Caudate nucleus (tissue), 63 donors: ENCODE measurements at places on chromosomes 13 and 19.

DNA sequence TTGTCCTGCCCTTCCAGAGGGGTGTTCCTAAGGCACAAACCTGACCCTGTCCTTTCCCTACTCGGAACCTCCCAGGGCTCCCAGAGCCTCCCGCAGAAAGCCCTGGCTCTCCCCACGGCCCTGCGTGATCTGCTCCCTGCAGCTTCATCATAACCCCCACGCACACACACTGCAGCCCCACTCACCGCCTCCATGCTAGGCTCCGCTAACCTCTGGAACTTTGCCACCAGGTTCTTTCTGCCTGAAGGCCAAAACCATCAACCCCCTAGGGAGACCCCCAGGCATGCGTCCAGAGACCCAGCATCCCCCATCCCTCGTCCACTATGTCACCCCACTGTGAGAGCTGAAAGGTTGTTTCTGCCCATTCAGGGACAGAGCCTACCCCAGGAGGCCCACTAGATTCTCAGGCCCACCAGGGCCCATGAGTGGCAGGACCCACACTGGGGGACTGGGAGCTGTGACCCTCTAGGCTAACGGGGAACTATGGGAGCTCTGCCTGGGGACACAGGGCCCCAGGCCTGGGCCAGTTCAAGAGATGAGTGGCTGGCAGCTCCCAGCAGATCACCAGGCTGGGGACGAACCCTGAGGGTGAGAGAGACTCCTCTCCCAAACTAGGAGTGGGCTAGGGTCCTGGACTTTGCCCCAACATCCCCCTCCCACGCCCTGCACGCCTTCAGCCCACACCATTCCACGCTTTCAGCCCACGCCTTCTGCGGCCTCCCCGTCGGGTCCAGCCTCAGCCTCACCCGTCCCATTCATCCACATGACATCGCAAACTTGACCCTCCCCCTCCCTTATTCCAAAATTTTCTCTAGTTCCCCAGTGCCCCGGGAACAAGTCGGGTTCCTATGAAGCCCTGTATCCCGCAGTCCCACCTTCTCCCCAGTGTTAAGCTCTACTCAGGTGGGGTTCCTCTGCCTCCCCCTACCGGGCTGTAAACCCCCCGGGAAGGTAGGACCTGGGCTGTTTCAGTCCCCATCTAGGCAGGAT, 33.2 kb upstream of the PNMA8B start:
- DNase-seq: no peak

DNA sequence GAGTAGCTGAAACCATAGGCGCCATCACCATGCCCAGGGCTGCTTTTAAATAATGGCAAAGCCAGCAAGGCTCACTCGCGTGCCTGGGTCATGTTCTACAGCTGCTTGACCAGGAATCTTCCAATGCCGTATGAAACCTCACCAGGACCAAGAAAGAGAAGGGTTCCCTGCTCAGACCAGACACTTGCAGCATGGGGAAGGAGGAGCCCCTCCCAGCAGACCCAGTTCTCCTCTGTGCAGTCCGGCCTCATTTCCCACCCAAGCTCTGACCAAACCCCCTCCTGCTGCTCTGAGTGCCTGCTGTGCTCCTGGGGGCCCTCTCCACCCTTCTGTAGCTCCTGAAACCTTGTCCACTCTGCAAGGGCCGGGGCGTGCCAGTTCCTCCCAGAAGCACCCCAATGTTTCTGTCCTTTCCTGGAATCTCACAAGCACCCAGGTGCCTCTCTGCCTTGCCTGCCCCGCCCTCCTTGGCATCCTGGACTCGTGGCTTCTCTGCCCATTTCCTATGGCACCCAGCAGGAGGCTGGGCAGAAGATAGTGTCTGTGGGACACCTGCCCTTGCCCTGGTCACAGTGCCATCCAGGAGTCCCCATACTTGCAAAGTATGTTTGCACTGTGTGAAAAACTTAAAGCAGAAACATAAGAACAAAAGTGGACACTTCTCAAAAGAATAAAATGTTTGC, 6.8 kb upstream of the SLC7A9 start:
- no peak for DNase-seq

DNA sequence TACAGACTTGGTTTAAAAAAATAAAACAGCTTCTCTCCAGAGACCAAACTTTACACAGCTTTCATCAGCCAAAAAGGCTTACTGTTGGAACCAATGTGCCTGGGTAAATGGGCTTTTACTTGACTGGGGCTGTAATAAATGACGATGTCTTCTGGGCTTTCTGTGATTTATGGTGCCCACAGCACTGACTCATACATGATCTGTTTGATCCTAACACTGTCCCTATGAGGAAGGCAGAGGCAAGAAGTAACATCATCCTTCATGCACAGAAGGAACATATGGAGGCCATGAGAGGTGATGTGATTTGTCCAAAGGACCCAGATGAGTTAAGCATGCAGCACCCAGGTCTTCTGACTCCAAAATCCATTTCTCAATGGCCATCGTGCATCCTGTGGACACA, 77.4 kb downstream of the DOCK9 start:
- DNase-seq: no peak

DNA sequence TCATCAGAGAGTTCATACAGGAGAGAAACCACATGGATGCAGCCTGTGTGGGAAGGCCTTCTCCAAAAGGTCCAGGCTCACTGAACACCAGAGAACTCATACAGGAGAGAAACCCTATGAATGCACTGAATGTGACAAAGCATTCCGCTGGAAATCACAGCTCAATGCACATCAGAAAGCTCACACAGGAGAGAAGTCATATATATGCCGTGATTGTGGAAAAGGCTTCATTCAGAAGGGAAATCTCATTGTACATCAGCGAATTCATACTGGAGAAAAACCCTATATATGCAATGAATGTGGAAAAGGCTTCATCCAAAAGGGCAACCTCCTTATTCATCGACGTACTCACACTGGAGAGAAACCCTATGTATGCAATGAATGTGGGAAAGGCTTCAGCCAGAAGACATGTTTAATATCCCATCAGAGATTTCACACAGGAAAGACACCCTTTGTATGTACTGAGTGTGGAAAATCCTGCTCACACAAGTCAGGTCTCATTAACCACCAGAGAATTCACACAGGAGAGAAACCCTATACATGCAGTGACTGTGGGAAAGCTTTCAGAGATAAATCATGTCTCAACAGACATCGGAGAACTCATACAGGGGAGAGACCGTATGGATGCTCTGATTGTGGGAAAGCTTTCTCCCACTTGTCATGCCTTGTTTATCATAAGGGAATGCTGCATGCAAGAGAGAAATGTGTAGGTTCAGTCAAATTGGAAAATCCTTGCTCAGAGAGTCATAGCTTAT, 17.7 kb downstream of the ZNF613 start:
- DNase-seq: no peak
